ENCODE measurements at places on chromosomes 6 and 20. TPM values are rescaled to one million over a fixed set of nuclear protein-coding genes. Genes with fewer than 3 reads are reported as not detected.

DNA sequence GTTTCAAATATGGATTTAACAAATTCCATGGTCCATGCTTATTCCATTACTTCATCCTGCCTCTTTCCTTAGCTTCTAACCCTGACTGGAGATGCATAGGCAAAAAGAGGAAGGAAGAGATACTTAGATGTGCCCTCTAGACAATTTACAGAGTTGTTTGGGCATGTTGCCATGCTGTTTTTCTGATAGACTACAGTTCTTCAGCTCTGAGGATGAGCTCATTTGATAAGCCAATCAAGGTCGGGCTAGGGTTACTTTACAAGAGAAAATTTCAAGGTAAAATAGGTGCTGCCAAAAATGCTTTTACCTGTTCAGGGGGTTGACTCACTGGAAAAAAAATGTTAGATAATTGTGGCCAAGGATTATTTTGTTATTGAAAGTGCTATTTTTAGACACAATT, 5.9 kb downstream of the HCRTR2 start:
- no peak for DNase-seq

DNA sequence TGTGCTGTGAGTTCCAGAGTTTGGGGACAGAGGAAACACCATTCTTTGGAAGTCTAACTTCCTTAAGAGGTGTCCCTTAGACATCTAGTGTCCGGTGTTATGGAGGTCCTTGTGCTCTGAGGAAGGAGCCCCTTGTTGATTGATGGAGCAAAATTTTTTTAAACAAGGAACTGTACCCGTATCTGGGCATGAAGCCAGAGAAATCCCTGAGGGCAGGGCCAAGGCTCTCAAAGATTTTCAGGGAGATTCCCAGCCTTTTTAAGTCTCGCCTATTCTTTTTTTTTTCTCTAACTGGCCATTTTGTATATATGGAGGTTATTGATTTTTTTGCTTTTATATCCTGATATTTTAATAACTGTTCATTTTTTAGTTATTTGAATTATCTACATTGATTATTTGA, 45.9 kb downstream of the TRIM38 start:
- DNase-seq, result no peak

- DNase-seq, result peak; percentile 68
These were observed 41.1 kb upstream of the PTGIS start for GRCh38 chr20:49608752-49609670.

DNA sequence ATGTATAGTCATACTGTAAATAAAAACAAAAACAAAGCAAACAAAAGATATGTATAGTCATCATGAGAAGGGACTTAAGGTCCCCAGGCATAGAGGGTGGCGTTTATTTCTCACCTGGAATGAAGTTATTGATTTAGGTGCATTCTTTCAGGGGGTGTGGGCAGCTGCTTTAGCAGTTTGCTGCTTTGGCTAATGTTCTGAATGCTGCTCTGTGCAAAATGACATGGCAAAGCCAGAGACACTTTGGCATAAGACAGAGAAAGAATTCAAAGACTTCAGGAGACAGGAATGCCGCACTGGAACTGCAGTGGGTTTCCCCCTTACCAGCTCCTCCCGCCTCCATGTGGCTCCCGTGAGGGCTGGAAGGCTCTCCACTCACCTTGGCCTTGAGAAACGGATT, 36.4 kb upstream of the NELFCD start:
- DNase-seq, result no peak

SRSF3 gene
- 247 TPM for total RNA-seq

VSTM2L gene
- total RNA-seq, result not detected

DNA sequence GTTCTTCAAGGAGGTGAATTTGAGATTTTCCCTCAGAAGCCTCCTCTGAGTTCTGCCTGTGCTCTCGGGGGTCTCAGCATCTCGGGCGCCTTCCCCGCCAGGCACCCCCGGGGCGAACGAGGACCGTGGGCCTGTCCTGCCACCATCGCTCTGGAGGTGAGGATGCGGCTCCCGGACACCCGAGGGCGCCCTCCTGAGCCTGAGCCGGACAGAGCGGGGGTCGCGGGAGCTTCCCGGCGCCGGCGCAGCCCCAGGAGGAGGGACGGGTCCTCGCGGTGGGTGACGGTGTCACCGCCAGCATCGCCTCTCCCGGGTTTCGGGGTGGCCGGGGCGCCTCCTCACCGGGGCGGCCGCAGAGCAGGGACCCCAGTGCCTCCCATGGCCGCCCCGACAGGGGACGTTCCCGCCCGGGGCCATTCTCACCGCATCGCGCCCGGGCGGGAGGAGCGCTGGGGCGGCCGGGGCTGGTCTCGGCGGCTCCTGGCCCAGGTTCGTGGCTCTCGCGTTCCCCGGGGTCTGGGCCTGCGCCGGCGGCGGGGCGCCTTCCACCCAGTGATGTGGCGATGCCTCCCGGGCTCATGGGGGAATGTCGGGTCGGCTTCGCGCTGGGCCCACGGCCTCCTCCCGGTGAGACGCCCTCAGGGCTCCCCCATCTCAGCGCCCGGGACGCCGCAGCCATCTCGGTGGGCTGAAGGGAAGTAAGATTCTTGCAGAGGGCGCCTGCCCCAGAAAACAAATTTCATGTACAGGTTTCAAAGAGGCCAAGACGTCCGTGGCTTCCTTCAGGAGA, 210.5 kb downstream of the ERMARD start:
- no peak for DNase-seq

All from Caki2 (cell line).